ENCODE measurements at places on chromosomes 3 and 15.

- no peak for DNase-seq
Measured at GRCh38 chr3:89139870-89140269, 32.4 kb downstream of the EPHA3 start.

GRCh38 chr15:40046721-40047414 is 7.9 kb upstream of the SRP14 start:
- peak; percentile 92 for DNase-seq

GRCh38 chr15:88769161-88769971 is 33.9 kb upstream of the ACAN start:
- no peak for DNase-seq

DNA sequence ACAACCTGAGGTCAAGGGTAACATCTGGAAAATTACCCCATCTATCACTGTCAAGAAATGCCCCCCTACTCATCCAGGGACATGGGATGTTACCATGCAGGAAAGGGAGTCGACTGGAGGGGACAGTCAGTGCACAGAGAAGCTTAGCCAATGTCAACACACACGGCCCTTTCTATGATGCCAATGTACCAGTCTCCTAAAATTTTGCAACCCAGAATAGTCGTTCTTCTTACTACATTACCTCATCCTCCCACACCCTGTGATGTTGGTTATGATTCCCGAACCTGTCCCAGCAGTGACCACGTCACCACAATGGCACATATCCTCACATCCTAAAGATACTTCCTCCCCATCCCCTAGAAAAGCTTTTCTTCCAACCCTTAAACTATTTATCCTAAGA is 20.1 kb downstream of the TXNRD3 start:
- DNase-seq: no peak

DNA sequence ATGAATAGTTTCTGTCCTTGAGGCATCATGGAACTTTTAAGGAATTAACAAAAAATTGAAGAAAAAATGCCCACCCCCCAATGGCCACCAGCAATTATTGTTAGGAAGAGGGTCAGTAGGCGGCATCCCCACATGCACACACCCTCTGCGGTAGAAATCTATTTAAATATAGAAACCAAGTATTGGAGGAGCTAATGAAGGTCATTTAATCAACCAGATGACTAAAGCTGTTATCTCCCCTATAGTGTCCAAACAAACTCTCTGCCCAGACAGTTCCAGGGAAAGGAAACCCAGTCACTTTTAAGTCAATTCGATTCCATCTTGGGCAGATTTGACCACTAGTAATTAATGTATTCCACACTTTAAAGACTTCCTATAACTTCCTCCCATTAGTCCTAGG is 47.1 kb downstream of the DGKG start:
- no peak for DNase-seq

- DNase-seq: peak; percentile 41
Measured at GRCh38 chr3:120052677-120053076, 41.6 kb downstream of the GSK3B start.

DNA sequence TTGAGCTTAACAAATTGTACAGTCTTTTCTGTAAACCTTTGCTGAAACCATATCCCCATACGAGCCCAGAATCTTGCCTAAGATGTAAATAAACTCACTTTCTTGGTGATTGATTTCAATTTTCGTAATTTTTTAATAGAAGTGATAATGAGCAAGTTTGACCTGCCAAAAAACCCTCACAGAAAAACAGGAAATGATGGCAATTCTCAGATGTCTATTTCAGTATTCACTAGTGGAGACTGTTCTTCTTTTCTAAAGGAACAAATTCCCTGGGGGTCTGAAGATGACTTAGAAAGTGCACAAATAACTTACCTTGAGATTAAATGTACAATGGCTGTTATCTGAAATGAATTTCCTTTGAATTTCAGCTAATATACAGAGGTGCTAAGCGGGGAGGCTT is 116.5 kb upstream of the CMC1 start:
- DNase-seq: no peak

DNA sequence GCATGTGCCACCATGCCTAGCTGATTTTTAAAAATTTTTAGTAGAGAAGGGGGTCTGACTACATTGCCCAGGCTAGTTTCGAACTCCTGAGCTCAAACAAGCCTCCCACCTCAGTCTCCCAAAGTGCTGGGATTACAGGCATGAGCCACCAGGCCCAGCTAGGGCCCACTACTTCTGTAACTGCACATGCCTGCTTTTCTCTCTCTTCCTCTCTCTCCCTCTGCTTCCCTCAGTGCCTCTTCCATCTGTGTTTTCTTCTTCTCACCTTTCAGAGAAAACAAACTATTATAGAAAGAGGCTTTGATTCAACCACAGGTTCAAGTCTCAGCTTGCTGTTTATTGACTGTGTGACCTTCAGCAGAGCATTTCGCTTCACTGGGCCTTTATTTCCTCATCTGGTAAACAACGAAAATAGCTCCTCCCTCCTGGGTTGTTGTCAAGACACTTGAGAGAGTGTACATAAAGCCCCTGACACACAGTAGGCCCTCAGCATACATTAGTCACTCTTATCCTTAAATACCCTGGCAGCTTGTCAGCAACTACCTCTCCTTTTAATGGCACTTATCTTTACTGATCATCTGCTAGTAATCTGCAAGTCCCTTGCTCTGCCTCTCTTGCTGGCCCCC is 10.2 kb downstream of the TADA3 start:
- DNase-seq: no peak

- DNase-seq: peak; percentile 99
Measured at GRCh38 chr15:41774062-41774881, at the start of gene MAPKBP1. TSS of gene MAPKBP1 (plus strand) at chr15:41774484. CDS start at chr15:41775276, 792 bp downstream.

- peak; percentile 43 for DNase-seq
Measured at GRCh38 chr3:161273589-161274218, 52.6 kb downstream of the NMD3 start.

DNA sequence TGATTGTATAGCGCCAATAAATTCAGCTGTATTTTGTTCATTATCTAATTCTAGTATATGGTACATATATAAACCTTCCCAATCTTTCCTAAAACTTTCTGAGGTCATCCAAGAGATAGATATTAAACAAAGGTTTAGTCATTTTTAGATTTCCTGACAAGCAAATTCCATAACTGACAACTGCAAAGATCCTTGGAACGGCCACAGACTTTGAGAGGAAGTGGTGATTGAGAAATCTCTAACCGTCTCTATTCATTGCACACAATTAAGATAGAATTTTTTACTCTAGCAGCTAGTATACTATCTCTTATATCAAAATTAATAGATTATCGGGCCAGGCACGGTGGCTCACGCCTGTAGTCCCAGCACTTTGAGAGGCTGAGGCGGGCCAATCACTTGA is 4.7 kb downstream of the CSNK1G1 start:
- DNase-seq: peak; percentile 16

DNA sequence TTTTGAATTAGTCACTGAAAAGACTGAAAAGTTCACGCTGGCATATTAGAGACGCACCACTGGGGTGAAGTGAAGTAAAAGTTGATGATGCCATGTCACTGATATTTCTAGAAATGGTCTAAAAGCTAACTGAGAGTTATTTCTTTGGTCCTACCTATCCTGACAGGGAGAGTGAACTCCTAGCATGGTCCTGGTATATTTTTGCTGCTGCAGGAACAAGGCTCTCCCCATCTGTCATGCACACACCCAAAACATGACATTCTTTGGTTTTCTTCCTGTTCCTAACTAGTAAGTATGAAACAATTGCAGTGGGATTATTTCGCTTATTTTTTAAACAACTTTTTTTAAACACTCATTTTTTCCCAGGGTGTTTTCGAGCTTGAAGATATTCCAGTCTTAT is 466.7 kb downstream of the ERC2 start:
- DNase-seq: peak; percentile 40

GRCh38 chr3:37130984-37131859 is 43.2 kb downstream of the LRRFIP2 start:
- no peak for DNase-seq

DNA sequence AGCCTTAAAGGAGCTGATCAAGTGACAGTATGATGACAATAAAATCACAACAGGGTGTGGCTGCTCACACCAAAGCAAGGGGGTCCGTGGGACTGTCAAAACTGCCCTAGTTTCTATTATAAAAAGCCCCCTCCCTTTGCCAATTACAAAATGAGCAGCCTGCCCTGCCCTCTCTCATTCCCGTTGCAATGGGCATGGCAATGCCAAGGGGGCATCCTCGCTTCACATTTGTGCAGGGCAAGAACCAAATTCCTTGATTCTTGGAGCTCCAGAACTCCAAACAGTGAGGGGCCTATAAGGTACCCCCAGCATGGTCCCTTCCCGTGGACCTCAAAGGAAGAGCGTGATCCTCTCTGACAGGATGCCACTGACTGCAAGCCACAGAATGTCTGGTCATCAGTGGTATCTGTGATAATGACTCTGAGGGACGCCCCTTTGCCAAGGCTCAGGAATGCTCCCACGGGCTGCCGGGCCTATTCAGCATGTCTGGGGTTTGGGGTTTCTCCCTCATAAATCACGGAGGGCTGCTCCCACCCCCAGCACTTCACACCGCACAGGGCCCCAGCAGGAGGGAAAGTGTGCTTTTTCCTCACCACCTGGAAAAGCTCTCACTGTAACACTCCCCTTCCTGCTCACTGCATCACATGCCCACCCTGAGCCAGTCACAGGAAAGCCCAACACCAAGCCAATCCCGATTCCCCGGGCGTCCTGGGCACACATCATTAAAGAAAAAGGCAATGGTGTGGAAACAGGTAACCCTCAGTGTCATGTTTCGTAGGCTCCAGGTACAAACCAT is 105.1 kb upstream of the TRPM1 start:
- peak; percentile 37 for DNase-seq

DNA sequence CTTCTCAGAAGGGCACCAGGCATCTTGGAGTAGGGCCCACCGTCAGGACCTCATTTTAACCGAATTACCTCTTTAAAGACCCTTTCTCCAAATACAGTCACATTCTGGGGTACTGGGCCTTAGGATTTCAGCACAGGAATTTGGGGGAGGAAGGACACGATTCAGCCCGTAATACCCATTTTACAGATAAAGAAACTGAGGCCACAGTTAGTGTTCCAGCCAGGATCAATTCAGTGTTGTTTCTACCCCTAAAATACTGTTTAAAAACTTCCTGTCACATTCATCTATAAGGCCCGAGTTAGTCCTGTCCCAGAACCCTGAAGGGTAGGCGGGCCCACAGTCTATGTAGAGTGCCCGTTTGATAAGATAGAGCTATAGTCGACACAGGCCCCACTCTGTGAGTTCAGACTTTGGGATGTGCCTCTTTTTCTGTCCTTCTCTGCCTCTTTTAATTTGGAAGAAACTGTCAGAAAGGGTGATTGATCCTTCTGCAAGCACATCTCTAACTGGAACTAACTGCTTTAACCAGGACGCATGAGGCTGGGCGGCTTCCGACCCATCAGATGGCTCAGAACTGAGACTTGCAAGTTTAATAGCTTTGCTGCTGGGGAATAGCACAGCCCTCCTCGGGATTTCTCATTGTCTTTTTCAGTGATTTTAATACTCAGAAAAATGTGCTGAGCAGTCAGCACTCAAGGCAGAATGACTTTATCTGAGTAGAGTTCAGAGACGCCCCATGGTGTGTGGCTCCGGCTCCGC is 19.5 kb downstream of the BFSP2 start:
- DNase-seq: no peak

- peak; percentile 63 for DNase-seq
Measured at GRCh38 chr3:112333002-112333380, at the start of gene CD200. TSS of gene CD200 (plus strand) at chr3:112333156. CDS start at chr3:112333213, 57 bp downstream.

- DNase-seq: peak; percentile 30
Measured at GRCh38 chr3:61981060-61981459, 392.3 kb downstream of the FEZF2 start.

Data from kidney tubule cell (primary cell).